ENCODE measurements at places on chromosomes 6 and 20.
A peak's percentile ranks its signal among the peaks of the same experiment; 100 is the strongest.

DNA sequence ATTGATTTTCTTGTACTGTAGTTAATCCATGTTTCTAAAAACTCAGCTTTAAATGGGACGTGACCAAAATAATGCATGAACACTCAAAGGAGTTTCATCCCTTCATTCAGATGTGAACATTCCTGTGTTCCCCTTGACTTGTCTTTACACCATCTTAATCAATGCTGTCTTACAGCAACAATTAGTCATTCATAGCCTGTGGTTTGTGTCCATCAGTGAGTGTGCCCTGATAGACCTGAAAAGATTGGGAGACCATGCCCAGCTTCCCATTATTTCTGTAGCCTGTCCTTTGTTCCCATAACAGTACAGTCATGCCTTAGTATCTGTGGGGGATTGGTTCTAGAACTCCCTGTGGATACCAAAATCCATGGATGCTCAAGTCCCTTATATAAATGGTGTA, 23.9 kb downstream of the NT5E start:
- no peak for DNase-seq

GRCh38 chr6:130525408-130525807, 159.6 kb downstream of the TMEM200A start:
- DNase-seq = no peak

DNA sequence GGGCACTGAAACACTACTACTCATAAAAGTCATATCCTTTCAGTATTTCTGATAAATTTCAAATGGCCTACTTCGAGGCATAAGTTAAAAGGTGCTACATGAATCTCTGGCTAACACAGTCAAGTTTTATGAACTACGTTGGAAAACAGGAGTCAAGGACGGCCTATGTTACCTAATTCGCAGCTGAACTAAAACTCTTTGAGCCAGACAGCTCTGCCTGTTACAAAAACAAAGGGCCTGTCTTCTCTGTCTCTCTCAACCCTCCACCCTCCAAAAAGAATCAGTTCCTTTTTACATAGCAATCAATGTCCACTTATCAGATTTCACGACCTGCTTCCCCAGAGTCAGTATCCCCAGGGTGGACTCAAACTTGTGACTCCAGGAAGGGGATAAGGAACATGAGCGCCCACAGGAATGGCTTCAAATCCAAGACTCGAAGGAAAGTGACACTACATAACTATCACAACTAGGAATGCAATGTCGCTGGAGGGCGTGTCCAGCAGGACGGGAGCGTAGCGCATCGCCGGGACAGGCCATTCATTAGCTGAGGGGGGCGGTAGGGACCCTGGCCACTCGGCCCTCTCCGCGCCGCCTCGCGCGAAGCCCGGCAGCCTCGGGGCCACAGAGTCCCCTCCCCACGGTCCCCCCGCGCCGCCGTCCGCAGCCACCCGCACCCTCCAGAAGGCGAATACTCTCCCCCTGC, 591 bp downstream of the IBTK start:
- peak; percentile 80 for DNase-seq

- no peak for DNase-seq
Measured at GRCh38 chr6:15239616-15240364, 6.1 kb upstream of the JARID2 start.

DNA sequence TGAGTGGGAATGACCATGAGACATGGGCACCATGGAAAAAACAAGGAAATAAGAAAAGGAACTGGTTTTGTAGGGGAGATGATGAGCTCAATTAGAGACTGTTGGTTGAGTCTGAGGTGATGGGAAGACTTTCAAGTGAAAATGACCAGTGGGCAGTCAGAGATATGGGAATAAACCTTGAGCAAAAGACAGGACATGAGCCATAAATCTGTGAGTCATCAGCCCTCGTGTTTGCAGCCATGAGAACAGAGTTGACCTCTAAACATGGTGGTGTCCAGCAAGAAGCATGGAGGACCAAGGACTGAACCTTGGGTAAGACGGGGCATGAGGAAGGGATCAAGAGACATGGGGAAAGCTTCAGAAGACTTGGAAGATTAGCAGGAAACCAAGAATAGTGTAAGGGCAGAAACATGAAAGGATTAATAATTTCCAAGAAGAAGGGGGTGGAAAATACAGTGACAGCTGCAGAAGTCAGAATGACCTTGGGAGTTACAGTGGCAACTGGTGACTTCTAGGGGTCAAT, 280.6 kb upstream of the PRDM1 start:
- DNase-seq = no peak

GRCh38 chr6:124285146-124285545, 481.5 kb downstream of the NKAIN2 start:
- DNase-seq = no peak

DNA sequence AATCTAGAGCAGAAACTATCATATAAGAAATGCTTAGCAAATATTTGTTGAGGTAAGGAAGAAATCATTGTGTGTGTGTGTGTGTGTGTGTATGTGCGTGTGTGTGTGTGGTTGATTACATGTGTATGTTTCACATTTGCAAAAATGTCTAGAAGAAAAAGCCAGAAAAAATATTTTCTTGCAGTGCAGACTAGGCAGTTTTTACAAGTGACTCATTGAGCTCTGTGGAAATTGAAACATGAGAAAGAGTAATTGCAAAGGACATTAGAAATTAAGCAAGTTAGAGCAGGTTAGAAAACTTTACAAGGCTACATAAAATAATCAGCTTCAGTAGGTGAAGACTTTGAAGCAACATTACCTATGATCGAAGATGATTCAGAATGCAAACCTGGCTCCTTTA, 669.0 kb upstream of the EYS start:
- DNase-seq = no peak

- peak; percentile 44 for DNase-seq
Measured at GRCh38 chr20:59776626-59777330, 156.7 kb downstream of the SYCP2 start.

GRCh38 chr6:21899708-21900107, 306.2 kb downstream of the SOX4 start:
- DNase-seq = no peak

GRCh38 chr6:21332660-21333059, 260.9 kb upstream of the SOX4 start:
- no peak for DNase-seq

GRCh38 chr6:97316978-97317377, 34.0 kb upstream of the MMS22L start:
- DNase-seq = no peak

- peak; percentile 51 for DNase-seq
Measured at GRCh38 chr6:33208091-33208967, at the start of gene RING1. Gene RING1, plus strand, starts transcription at chr6:33208500. Its CDS starts 323 bp downstream, at chr6:33208823.

DNA sequence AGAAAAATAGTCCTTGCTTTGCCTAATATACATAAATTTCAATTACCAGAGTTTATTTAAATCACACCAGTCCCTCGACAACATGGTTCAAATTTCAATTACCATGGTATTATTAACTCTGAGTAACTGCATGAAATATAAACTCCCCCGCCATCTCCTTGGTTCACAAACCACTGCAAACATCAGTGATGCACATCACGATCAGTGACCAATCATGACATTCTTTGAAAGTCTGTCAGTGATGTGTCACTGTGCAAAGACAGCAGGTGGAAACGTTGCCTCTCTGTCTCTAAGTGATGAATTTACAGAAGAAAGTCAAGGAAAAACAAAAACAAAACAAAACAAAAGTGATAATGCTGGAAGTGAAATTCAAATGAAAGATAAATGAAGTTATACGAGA, 86.7 kb downstream of the TASP1 start:
- DNase-seq = no peak

- no peak for DNase-seq
Measured at GRCh38 chr6:142693441-142693840, 251.5 kb downstream of the HIVEP2 start.

GRCh38 chr6:161750686-161751085, 476.8 kb upstream of the AGPAT4 start:
- DNase-seq = no peak

DNA sequence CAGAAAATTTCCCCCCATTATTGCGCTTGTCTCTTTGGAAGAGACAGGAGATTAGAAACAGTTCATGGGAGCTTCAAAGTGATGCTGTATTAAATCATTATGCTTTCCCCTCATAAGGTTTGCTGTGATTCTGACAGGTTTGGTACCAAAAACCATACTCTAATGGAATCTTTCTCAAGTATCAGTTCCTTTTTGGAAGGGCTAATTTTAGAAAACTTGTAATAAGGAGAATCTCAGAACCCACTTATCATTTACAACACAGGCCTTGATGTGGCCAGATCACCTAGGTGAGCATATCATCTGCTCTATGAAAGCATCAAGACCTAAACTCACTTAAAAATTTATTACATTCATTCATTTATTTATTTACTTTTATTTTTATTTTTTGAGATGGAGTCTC, 51.2 kb downstream of the TP53INP2 start:
- no peak for DNase-seq

DNA sequence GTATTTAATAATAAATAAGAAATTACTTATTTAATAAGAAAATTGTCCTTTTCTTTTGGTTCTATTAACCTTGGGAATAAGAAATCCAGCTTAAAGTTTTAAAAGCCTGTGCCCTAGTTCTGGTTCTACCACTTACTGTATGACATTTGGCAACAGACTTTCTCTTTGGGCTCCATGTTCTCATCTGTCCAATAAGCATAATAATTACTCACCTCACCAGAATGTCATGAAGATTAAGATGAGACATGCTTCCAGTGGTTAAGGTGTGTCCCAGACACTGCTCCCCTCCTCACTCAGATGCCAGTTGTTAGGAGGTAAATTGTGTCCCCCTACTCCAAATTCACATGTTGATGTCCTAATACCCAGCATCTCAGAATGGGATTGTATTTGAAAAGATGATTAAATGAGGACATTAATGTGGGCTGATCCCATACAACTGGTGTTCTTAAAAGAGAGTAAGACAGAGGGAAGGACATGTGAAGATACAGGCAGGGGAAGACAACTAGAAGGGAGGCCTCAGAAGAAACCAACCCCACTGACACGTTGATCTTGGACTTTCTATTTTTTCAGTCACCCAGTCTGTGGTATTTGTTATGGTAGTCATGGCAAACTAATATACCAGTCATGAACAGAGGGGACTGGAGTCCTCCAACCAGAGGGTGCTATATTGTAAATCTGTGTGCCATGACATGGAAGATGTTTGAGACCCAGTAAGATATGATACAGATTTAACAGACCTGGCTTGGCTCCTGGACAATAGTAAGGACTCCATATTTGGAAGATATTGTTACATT, 6.4 kb upstream of the MICAL1 start:
- no peak for DNase-seq

DNA sequence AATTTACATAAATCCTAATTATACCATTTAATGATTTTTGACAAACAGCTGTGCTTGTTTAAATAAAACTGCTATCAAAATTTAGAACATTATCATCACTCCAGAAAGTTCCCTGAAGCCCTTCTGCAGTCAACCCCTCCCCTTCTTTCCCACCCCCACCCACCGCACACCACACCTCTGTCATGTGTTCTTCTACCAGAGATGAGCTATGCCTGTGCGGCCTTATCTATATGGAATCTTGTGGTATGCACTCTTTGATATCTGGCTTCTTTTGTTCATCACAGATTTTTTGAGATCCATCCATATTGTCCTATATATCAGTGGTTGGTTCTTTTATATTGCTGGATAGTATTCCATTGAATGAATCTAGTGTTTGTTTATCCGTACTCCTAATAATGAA, 7.2 kb downstream of the MYLIP start:
- no peak for DNase-seq

GRCh38 chr6:96926425-96926824, 1.9 kb downstream of the KLHL32 start:
- DNase-seq = no peak

DNA sequence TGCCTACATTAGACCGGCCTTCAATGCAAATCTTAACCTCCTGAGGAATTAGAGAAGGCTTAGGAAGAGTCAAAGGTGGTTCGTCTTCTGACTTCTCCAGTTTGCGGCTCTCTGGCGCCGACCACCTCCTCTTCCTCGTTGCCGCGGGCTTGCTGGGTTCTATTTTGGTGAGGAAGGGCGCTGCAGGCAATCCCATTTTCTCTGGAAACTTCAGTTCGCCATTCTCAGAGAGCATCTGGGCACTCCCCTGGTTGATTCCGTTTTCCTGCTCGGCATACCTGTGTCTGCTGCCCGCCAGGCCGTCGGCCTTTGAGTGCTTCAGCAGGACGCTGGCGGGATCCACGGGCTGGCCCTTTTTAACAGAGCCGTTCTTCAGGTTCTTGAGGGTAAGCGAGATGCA, 67.9 kb downstream of the GMPR start:
- DNase-seq = no peak

GRCh38 chr6:12875051-12875450, 158.5 kb downstream of the PHACTR1 start:
- no peak for DNase-seq

- no peak for DNase-seq
Measured at GRCh38 chr20:43537921-43538877, 20.6 kb upstream of the SGK2 start.

GRCh38 chr6:29847871-29848630, 20.4 kb downstream of the HLA-G start:
- DNase-seq = no peak

GRCh38 chr6:136426627-136427377, 123.4 kb downstream of the MAP7 start:
- DNase-seq = no peak

DNA sequence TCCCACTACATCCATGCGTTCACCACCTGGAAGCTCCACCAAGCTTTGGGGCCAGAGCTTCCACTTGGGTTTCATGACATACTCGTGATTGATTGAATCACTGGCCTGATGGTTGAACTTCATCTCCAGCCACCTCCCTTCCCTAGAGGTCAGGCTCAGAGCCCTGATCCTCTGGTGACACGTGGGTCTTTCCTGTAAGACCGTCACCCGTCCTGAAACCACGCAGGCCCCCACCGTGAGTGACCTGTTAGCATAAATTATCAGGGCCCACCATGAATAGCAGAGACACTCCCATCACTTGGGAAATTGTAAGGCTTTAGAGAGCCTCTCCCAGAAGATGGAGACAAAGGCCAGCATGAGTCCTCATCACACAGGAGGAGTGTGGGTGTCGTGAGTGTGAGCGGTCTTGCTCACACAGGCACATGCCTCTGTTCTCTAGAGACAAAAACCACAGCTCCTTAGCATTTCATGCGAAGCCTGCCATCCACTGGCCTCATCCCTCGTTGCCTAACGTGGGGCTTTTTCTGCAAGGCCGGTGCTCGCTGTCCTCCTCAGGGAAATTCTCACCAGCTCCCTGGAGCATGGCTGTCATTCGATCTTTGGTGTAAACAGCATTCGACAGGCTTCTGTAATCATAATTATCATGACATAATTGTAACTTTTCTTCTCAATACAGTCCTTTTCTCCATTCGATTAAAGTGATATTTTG, 65.1 kb upstream of the DUSP22 start:
- no peak for DNase-seq

DNA sequence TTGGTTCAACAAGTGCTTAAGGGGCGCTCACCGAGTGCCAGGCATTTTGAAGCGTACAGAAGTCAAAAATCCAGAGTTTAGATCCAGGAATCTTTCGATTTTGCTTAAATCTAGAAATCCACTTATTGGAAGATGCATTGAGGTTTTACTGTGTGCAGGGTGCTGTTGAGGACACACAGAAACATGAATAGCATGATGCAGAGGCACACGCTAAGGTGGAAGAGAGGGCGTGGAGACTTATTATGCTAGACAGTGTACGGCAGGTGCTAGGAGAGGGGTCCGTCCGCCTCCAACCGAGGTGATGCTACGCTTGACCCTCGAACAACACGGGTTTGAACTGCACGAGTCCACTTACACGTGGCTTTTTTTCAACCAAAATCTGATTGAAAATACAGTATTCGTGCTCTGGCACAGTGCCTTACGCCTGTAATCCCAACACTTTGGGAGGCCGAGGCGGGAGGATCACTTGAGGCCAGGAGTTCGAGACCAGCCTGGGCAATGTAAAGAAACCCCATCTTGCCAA, 1.0 kb upstream of the KIF13A start:
- DNase-seq = no peak

GRCh38 chr20:38706509-38706908, 17.8 kb upstream of the SLC32A1 start:
- no peak for DNase-seq
